ENCODE measurements at places on chromosomes 1 and 21. TPM values are rescaled to one million over a fixed set of nuclear protein-coding genes. Genes with fewer than 3 reads are reported as not detected.

Gene KIF2C
- 0.91 TPM for total RNA-seq

Gene CLCA4
- 0.11 TPM for total RNA-seq

DNA sequence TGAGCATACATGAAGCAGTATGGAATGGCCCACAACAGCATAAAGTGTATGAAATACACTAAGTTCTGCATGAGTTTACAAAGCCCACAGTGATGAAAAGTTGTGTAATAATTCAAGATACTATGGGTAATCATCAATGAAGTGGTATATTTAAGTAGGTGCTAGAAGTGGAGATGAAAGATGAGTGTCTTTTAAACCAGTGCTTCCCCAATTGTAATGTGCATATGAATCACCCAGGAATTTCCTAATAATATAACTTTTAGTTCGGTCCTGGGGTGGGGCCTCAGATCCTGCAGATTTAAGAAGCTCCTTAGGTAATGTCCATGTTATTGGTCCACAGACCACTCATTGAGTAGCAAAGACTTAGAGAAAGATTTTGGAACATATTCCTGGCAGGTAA, 184.9 kb downstream of the DUSP10 start:
- peaks cover 3% of the 10 kb centered on the region for H3K4me1 ChIP-seq
- no peak for DNase-seq
- no peaks in the 10 kb centered on the region for H3K27me3 ChIP-seq
- no peaks in the 10 kb centered on the region for H3K36me3 ChIP-seq

Gene CHRM3
- total RNA-seq = 0.34 TPM

- no peak overlapping the region for H3K4me3 ChIP-seq
- H3K27ac ChIP-seq = no peak overlapping the region
- H3K27me3 ChIP-seq = no peaks in the 10 kb centered on the region
- H3K36me3 ChIP-seq = no peaks in the 10 kb centered on the region
These were observed 290.3 kb upstream of the NRIP1 start for GRCh38 chr21:15355066-15355465.

Gene NUAK2
- 47.9 TPM for total RNA-seq

DNA sequence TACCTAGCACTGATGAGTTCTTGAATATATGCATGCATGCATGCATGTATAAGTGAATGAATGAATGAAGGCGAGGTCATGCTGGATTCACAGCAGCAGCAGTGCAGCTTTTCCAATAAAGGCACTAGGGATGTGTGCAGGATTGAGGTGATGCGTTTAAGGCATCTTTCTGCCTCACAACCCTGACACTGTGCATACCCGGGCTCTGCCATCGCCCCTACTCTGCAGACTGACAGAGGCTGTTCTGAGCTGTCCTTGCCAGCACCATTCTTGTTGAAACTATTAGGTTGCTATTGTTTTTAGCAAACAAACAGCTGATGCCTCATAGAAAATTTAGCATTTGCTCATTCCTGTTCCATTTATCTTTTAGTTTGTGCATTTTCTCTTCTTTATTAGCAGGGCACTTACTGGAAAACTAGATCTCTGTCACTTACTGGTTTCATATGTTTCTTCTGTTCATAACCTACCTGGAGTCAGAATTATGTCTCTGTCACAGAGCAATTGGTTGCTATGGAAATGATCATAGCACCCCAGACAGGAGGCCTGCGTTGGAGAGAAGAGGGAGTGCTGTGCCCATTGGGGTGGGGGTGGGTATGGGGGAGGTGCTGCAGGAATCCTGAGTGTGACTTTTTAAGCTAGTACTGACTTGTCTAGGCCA, 79.0 kb downstream of the CD58 start:
- H3K27me3 ChIP-seq = no peaks in the 10 kb centered on the region
- no peak for DNase-seq
- no peaks in the 10 kb centered on the region for H3K4me1 ChIP-seq
- no peak overlapping the region for H3K4me3 ChIP-seq
- H3K36me3 ChIP-seq = no peaks in the 10 kb centered on the region

DNA sequence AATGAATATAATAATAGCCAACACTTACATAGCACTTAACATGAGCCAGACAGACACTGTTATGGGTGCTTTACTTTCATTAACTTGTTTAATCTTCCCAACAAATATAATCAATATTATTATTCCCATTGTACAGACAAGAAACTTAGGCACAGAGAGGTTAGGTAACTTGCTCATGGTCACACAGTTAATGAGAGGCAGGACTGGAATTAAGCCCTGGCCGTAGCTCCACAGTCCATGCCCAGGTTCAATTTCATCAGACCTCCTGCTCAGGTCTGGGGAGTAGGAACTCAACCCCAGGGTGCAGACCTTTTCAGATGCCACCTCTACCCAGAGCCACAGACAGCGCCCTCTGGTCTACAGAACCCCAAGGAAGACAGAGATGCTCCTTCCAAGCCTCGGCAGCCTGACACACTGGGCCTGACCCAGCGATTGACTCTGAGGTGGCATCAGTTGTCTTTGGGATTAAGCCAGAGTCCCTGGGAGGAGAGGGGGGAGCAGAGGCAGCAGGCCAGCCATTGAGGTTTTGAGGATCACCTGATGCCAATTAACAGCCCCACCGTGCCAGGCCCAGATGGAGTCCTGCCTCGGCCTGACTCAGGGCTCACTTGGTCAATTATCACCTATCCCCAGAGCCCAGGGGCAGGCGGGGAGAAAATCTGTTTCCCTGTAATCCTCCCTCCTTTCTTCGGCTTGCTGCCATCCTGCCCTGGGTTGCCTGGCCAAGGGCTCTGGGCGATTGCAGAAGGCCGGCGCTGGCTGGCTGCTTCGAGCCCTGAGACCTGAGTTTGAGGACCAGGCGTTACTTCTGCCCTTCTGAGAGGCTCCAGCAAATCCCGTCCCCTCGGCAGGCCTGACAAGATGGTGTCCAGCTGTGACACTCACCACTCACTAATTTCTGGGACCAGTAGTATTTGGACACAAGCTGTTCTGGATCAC, 116.7 kb downstream of the LACTBL1 start:
- no peak for DNase-seq
- no peak overlapping the region for H3K4me3 ChIP-seq
- peaks cover 3% of the 10 kb centered on the region for H3K27me3 ChIP-seq
- peak overlapping the region; percentile 67 for H3K27ac ChIP-seq

GRCh38 chr1:75791022-75791421, 5.0 kb downstream of the RABGGTB start:
- H3K27me3 ChIP-seq = no peaks in the 10 kb centered on the region
- no peak for DNase-seq
- no peak overlapping the region for H3K4me3 ChIP-seq
- peak overlapping the region; percentile 86 for H3K27ac ChIP-seq

DNA sequence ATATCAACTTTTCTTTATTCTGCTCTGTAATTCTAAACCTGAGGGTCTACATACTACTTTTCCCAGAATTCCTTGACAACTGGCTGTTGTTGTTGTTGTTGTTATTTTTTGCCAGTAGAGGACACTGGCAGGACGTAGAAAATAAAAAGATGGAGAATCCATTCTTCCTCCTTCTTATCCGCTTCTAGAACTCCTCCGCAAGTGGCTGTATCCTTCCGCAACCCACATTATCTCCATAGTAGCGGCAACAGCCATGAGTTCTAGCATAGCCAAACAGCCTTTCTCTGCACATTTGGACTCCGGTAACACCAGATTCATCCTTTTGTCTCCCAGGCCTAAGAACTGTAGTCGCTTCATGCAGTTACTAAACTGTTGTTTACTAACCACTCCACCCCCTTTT, 91.1 kb upstream of the CACHD1 start:
- H3K36me3 ChIP-seq = no peaks in the 10 kb centered on the region
- peaks cover 2% of the 10 kb centered on the region for H3K27me3 ChIP-seq
- no peak overlapping the region for H3K4me3 ChIP-seq
- H3K27ac ChIP-seq = no peak overlapping the region
- H3K4me1 ChIP-seq = no peaks in the 10 kb centered on the region
